ENCODE measurements at places on chromosomes 11 and 22. TPM values are rescaled to one million over a fixed set of nuclear protein-coding genes. Genes with fewer than 3 reads are reported as not detected.

- no peak overlapping the region for H3K4me3 ChIP-seq
- no peaks in the 10 kb centered on the region for H3K27me3 ChIP-seq
- H3K27ac ChIP-seq = no peak overlapping the region
- H3K36me3 ChIP-seq = no peaks in the 10 kb centered on the region
- no peak for DNase-seq
Observed at GRCh38 chr11:61541598-61541997, 33.0 kb downstream of the LRRC10B start.

GRCh38 chr22:39356464-39356863 lies 6.7 kb downstream of the SYNGR1 start:
- no peaks in the 10 kb centered on the region for H3K36me3 ChIP-seq
- no peak for DNase-seq
- no peak overlapping the region for H3K27ac ChIP-seq
- no peak overlapping the region for H3K4me3 ChIP-seq

DNA sequence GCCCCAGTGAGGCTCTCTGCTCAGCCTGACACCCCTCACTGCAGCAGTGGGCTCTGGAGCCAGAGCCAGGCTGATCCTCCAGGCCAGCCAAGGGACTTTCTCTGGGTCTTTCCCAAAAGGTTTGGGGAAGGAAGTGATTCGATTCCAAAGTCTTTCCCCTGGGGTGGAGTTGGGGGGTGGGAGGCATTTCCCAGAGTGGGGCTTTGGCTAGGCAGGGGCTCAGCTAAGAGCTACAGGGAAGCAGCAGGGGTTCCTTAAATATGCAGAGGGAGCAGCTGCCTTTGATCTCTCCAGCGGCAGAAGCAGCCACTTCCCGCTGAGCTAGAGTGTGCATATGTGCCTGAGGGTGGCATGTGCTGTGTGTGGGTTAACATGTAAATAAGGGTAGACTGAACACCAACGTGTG lies 192.9 kb downstream of the INSC start:
- no peaks in the 10 kb centered on the region for H3K27me3 ChIP-seq
- no peak for DNase-seq
- H3K4me3 ChIP-seq = no peak overlapping the region
- no peaks in the 10 kb centered on the region for H3K4me1 ChIP-seq
- H3K36me3 ChIP-seq = no peaks in the 10 kb centered on the region

DNA sequence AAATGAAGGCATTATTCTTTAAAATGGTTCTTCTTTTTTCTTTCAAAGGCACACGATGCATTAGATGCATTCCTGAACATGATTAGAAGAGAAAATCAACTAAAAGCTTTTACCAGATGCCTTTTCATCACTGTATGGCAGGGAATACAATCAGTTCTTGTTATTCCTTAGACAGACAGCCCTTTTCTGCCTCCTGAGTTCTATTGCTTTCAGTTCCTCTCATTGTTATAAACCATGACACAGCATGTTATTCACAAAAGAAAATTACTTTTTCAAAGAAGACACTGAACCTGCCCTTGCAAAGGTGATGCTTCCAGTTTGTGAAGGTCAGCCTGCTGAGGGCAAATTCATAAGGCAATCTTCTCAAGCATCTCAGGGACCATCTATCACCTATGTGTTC lies 70.1 kb downstream of the FAM181B start:
- H3K27me3 ChIP-seq = no peaks in the 10 kb centered on the region
- H3K4me3 ChIP-seq = no peak overlapping the region
- no peaks in the 10 kb centered on the region for H3K36me3 ChIP-seq
- H3K4me1 ChIP-seq = no peaks in the 10 kb centered on the region

Gene PATE2
- total RNA-seq = not detected
